Dorsolateral prefrontal cortex (tissue), 122 donors: ENCODE measurements at places on chromosomes 2 and 18. TPM values are rescaled to one million over a fixed set of nuclear protein-coding genes. Genes with fewer than 3 reads are reported as not detected.

The VWA3B gene
- total RNA-seq: 1.3 TPM

The AGXT gene
- total RNA-seq: not detected

The G6PC2 gene
- total RNA-seq: 0.81 TPM

The SH3RF3 gene
- 13.6 TPM for total RNA-seq
